ENCODE measurements at places on chromosomes 2 and 18.

DNA sequence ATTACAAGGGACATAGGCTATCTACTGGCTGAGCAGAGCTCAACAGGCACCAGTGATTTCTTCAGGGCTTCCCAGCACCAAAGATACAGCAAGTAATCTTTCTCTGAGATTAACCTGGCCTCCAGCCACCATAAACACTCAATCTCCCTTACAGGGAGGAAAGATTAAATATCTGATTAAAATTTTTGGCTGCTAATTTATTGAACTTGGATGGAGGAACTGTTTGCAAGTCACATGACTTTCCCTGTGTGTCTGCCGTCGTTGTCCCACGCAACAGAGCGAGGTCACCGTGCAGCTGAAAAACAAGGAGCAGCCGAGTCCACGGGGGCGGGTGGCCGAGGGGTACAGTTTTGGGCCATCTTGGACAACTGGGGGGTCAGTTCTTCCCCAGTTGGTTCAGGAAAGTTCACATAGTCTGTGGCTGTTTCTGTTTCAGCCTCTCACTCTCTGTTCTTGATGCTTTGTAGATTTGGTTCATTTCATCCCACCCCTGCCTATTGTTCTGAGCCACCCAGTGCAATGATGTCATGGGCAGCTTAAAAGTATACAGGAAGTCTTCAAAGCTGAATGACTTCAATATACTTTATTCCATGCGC lies 186.8 kb upstream of the CTAGE1 start:
- no peak for DNase-seq

DNA sequence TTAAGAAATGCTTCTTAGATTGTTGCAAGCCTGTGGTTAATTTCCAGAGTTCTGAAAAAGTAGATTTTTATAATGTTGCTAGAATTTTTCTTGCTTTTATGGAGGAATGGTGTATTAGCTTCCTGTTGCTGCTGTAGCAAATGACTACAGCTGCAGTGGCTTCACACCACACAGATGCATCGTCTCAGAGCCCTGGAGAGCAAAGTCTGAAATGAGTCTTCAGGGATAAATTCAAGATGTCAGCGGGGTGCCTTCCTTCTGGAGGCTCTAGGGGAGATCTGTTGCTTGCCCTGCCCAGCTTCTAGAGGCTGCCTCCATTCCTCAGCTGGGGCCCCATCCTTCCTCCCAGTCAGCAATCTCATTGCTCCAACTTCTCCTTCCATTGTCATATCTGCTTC lies 187.8 kb downstream of the ZNF516 start:
- DNase-seq, result no peak

DNA sequence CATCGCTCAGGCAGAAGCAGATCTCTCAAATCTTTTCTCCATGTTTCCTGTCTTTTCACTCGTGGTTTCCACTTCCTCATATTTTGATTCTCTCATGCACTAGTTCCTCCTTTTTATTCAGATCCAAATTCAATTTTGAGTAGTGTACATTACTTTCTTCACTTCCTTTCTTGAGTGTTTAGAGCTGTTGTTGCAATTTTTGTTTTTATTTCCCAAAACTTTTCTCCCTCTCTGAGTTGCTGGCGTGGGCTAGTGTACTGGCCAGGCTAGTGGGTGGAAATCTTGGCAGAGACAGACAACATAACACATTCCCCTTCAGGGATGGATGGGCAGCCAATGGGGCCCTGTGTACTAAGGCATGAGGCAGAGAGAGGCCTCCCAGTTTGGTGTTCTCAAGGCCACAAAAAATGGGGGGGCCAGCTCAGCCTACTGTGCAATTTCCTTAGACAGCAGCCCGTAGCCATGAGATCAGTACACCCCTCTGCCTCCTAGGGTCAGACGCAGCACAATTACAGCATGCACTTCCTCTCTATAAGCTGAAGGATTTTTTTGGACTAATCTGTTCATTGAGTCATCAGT lies 145.1 kb upstream of the PID1 start:
- no peak for DNase-seq

GRCh38 chr2:165687426-165688002 lies 106.5 kb downstream of the GALNT3 start:
- DNase-seq, result no peak

- DNase-seq, result no peak
Measured at GRCh38 chr18:70339915-70340314, 51.1 kb downstream of the SOCS6 start.

- no peak for DNase-seq
Measured at GRCh38 chr2:143807192-143807591, 678.0 kb downstream of the ARHGAP15 start.

- DNase-seq, result no peak
Measured at GRCh38 chr2:98013407-98014042, 17.8 kb upstream of the TMEM131 start.

GRCh38 chr2:9235147-9236044 lies 28.8 kb downstream of the ASAP2 start:
- DNase-seq, result no peak

DNA sequence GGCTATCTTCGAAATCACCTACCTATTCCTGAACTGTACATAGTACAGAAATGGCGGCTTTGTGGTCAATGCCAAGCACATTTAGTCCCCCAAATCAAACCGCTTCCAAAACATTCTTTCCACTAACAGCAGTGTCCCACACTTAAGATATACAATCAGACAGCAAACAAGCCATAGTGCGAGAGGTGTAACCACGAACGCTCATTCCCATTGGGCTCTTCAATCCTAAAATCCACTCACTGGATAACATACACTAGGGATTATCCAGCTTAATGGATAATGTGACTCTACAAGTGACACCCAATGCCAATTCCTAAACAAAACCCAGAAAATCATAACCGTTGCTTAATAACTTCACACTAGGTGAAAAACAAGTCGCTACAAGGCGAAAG lies 2.0 kb downstream of the XPO1 start:
- no peak for DNase-seq
